ENCODE measurements at places on chromosomes 4 and X.

DNA sequence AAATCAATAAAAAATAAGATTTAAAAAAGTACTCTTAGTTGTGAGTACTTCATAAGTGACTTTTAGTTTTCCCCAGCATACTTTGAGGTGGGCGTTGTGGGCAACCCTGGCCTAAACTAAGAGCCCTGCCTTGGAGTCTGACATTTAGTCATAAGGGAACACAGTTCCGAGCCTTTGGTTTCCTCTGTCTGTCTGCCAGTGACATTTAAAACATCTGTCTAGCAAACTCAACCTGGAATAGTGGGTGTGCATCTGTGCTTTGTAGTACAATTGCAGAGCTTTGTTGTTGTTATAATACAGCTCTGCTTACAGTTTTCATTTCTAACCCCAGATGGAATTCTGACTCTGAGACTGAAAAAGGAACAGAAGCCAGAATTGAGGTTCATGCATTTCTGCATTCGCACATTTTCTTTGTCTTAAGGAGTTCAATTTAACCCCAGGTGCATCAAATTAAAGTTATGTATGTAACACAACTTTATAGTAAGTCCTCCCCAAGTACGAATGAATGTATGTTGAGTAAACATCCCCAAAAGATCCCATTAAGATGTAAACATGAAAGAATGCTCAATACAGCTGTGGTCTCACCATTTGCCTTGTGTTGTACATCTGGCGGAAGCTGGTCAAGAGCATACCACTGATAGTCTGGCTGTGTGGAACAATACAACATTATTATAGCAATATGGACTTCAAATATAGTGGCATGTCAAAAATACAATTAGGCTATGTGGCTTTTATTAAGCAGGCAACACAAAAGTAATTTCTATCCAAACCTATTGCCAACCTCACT lies 25.9 kb downstream of the TNIP3 start:
- DNase-seq, result no peak

DNA sequence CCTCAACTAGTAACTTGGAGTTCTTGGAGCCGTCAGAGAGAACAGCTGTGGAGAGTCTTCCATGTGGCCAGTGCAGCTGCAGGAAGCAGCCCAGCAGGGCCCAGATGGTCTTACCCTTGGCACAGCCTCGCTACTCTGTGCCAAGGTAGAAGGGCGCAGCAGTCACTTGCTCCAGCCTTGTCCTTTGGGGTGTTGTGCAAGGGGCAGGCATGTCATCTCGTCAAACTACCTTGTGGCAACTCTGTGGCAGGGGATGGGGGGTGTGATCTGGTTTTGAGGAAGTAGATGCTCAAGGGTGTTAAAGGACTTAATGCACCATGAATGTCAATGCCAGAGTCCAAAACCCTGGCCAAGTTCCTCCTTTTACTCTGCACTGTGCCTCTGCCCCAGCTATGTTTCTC lies 34.2 kb upstream of the TBC1D14 start:
- DNase-seq, result peak; percentile 87

DNA sequence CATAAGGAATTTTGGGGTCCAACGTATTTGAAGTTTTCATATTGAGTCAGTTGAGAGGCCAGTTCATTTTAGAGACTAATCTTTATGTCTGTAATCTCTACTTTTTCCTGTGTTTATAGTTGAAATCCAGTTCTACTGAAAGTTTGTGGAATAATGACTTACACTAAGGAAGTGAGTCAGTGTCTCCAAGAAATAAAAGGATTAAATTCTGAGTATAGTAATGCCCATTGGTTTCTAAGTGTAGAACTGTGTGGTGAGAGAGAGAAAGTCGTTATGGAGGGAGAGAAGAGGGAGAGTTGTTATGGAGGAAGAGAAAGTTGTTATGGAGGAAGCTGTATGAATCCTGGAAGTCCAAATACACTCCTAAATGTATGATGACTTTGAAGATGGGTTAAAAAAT lies 264.6 kb upstream of the HAND2 start:
- DNase-seq, result no peak

DNA sequence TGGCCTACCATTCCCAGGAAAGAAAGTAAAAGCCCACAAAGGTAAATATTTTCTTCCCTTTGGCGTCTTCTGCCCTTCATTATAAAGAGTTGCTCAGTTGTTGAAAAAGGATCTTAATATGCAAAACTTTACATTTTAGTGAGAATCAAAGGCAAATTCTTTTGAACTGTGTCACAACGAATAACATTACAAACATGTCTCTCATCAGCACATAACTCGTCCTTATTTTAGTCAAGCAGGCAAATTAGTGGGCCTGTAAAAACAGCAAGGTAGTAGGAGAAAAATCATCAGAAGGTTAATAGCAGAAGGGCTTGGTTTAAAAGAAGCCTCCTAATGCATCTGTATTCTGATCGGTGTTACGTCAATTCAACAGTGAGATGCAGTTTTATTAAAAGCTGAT lies 647.3 kb upstream of the DIPK2B start:
- DNase-seq, result no peak

DNA sequence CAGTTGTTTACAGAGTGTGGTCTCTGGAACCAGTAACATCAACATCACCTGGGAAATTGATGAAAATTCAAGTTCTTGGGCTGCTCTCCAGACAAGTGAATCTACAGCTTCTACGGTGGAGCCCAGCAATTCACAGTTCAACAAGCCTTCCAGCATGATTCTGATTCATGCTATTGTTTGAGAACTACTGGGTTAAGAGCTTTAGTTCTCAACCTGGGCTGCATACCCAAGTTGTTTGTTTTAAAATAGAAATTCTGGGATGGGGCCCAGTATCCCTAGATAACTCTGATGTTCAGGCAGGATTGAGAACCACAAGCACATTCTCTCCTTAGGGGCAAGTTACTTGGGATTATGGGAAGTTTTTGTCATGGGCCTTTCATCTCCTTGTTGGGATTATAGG lies 37.9 kb upstream of the PGK1 start:
- no peak for DNase-seq
